ENCODE measurements at places on chromosomes 13 and 19.

GRCh38 chr13:56659041-56659471 lies 481.7 kb upstream of the PRR20A start:
- DNase-seq, result no peak

GRCh38 chr13:23668562-23668961 lies 98.3 kb downstream of the TNFRSF19 start:
- DNase-seq, result no peak

DNA sequence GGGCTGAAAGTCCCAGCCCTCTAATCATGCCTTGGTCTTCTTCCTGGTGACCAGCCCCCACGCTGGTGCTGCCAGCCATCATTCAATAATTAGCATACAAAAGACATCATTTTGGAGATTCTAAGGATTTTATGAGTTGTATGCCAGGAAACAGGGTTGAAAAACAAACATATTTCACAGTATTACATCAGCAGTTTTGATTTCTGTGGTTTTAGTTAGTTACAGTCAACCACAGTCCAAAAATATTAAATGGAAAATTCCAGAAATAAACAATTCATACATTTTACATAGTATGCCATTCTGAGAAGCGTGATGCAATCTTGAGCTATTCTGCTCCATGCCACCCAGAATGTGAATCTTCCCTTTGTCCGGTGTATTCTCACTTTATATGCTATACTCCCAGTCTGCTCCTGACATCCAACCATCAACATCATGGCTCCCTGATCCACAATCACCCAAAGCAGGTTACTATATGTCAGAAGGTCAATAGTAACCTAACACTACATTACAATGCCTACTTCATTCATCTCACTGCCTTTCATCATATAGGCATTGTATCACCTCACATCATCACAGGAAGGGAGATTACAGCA lies 49.2 kb downstream of the STOML3 start:
- no peak for DNase-seq

DNA sequence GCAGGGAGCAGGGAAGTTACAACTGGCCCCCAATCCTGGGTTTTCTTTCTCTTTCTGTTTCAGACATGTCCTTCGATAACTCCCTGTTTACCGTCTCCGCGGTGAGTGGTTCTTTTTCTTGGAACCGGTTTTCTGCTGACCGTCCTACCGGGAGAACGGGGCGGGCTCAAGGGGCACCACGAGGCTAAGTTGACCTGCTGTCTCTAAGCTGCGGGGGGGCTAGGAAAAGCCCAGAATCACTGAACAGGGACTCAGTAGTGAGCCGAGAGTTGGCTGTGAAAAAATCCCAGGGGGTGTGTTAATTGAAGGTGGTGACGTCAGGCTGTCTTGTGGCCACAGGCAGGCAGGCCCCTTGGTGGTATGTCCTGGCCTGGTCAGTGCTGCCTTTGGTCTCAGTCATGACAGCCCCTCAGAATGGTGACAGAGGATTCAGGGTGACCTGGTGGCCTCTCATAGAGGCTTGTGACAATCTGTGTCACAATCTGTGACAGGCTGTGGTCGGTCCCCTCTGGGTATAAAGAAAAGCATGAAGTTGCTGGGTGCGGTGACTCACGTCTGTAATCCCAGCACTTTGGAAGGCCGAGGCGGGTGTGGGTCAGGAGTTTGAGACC lies 8.1 kb upstream of the CARM1 start:
- no peak for DNase-seq

DNA sequence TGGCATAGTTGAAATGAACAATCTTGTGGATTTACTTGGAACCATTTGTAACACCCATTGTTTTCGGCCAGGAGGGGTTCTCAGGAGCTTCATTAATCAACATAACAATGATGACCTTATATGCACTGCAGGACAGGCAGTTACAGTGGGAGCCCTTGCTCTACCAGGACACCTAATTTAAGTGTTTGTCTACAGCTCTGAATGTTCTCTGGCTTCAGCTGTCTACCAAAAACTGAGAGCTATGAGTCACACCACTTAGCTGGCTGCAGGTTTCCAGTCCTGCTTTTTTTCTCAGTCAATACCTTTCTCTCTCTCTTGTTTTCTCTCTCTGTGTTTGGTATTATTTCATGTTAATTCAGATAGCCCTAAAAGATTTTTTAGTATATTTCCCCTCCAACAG lies 105.4 kb upstream of the MBNL2 start:
- no peak for DNase-seq

DNA sequence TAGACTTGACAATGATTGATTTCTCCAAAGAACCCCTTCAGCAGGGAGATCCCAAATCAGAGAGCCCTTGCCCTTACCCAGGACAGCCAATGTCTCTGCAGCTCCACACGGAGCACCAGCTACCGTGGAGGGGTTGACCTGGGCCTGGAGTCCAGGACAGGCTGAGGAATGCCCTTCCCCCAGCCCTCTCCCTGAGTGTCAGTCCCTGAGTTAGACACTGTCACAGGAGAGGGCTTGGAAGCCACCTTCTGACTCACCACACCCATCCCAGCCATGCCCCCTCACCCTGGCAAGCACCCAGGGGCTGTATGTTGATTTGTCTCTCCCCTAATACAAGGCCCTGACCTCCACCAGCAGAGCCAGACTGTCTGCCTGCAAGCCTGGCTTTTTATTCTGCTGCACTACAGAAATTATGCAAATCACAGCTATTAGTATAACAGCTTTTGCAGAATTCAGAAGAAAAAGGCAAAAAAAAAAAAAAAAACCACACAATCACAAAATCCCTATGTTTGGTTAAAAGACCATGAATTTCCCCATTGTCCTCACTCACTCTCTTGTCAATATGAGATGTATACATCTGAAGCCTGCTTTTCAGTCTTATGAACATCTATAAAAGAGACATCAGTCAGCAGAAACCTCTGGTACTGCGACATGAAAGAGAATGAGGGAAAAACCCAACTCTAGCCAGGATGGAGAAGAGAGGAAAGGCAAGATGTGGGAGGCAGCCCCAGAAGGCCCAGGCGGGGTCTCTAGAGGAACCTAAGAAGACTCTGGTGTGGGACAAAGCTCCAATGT lies 240.7 kb downstream of the UQCRFS1 start:
- no peak for DNase-seq

GRCh38 chr13:38628554-38628953 lies 58.3 kb upstream of the FREM2 start:
- DNase-seq, result no peak

GRCh38 chr13:98206946-98207345 lies 29.9 kb upstream of the RNF113B start:
- no peak for DNase-seq

DNA sequence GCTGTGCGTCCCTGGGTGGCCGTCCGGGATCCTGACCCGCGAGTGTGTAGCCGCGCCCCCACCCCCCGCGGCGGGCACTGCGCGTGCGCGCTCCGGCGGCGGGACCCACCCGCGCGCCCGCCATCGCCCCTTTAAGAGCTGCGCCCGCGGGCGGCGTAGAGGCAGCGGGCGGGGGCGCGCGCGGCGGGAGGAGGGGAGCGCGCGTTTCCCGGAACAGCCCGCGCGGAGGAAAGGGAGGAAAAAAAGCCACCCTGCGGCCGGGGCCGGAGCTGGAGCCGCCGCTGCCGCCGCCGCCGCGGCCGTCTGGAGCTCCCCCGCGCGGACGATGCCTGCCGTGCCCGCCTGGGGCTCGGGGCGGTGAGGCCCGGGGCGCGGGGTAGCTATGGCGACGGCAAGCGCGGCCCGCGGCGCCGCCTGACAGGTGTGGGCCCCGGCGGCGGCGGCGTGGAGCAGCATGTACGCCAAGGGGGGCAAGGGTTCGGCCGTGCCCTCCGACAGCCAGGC lies at the start of gene SSBP4:
Gene SSBP4, plus strand, starts transcription at position 204 of the 504 bp plus-strand sequence. Its CDS starts 251 bp downstream, at position 455.
- DNase-seq, result peak; percentile 62

DNA sequence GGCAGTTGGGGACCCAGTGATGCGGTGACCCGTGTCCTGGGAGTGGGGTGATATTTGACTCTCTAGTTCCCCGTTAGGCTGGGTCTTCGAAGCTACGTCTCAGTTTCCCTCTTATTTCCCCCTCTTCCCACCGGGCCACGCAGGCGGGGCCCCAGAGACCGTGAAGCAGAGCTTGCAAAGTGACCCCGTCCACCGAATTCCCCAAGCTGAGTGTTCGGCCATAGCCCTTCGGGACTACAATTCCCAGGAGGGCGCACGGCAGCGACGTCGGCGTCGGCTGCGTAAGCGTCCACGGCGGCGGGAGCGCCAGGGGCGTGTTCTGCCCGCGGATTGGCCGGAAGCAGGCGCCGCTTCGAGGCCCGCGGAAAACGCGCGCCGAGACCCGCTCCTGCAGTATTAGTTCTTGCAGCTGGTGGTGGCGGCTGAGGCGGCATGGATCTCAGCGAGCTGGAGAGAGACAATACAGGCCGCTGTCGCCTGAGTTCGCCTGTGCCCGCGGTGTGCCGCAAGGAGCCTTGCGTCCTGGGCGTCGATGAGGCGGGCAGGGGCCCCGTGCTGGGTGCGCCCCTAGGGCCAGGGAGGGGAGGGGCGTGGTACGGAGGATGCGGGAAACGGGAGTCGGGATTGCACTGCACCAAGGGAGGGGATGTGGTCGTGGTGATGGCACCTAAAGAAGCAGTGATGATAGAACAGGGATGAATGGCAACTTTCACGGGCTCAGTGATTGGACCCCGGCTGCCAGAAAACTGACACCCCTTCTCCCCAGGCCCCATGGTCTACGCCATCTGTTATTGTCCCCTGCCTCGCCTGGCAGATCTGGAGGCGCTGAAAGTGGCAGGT lies at the start of gene RNASEH2A:
Gene RNASEH2A, plus strand, starts transcription at position 343 of the 840 bp plus-strand sequence. Its CDS starts 90 bp downstream, at position 433.
- peak; percentile 78 for DNase-seq

- no peak for DNase-seq
Observed at GRCh38 chr13:26722321-26722720, 38.3 kb downstream of the GPR12 start.

- DNase-seq, result no peak
Observed at GRCh38 chr19:33205110-33205509, 11.0 kb downstream of the LRP3 start.

GRCh38 chr19:46890423-46891170 lies 29.8 kb downstream of the ARHGAP35 start:
- DNase-seq, result no peak

GRCh38 chr13:111962431-111962891 lies 104.5 kb upstream of the SOX1 start:
- no peak for DNase-seq

DNA sequence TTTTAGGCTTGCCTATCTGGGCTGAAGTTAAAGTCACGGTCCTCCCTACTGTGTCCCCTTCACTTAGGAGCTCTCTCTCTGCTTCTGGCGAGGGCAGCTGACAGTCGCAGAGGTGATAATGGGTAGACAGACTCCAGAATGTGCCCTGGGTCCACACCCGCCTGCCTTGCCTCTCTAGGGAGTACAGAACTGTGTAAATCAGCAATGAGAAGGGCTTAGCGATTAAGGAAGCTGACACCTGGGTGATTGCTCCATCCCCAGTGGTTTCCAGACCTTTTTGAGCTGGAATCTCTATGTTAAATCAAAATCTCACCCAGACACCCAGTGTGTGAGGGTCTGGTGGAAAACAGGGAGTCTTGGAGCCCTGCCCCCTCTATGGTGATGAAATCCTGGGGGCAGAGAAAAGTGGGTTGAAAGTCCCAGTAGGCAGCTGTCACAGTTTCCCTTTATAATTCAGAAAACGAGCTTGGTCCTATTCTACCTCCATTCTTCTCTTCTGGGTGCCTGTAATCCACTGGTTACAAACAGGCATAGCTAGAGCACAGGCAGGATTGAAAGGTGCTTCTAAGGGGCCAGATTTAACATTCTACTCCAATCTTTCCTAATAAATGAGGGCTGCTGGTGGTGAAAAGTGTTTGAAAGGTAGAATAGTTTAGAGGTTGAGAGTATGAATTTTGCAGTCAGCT lies 46.9 kb downstream of the OLFM4 start:
- DNase-seq, result no peak

DNA sequence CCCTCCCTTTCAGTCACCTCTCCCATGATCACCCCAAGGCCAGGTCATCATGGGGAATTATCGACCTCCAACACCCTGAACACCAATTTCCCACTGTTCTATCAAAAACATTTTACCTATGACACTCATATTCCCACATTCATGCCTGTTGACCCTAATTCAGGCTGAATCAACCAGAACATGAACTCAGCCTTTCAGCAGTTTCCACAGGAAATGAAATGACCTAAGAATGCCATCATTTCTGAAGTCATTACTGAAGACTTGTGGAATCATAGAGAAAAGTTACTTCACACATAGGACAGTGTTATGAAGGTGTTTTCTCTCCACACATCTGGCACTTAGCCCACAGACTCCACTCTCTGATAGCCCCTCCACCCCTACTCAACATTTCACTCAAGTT lies 29.9 kb upstream of the FAM124A start:
- DNase-seq, result no peak

- no peak for DNase-seq
Observed at GRCh38 chr19:35083691-35084508, 31.7 kb upstream of the FXYD3 start.

DNA sequence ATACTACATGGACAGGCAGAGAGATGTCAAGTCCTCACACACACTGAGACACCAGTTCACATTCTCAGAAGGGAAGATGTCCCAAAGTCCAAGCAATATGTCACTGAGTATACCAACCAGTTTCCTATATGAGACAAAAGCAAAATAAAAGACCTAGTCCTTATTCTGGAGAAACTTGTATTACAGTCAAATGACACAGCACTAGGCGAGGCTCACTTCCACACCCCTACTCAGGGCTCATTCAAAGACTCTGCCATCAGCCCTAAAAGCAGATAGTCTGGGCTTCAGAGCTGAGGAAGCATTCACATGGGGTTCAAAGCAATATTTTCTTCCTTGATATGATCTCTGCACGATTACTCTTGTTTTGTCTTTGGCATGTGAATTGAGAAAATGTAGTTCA lies 129.9 kb upstream of the UBL3 start:
- DNase-seq, result no peak

Data from stimulated activated CD8-positive, alpha-beta memory T cell treated with anti-CD3 and anti-CD28 coated beads, Interleukin-12 subunit alpha, Interleukin-12 subunit beta, amount 100 ng/mL, for 4 hours (primary cell).